ENCODE measurements at places on chromosomes 3 and 15.

DNA sequence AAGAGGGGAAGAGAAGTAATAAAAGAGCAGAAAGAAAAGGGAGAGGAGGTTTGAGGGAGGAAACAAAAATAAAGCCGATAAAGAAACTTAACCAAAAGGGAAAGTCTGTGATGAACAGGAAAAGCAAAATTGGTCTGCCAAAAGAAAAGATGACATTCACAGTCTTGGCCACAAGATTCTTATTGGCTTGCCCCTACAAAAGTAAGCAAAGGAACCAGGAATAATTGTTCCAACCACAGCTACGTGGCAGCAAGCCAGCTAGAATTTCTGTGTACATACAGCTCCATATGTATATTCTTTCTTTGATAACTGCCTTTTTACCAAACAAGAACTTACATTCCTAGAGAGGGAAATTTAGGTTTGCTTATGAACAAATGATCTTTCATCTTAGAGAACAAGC, 79.6 kb downstream of the MLH1 start:
- no peak for DNase-seq

- DNase-seq: no peak
Observed at GRCh38 chr3:9101286-9101685, 138.0 kb upstream of the RAD18 start.

GRCh38 chr3:166444756-166445155, 607.5 kb upstream of the BCHE start:
- no peak for DNase-seq

DNA sequence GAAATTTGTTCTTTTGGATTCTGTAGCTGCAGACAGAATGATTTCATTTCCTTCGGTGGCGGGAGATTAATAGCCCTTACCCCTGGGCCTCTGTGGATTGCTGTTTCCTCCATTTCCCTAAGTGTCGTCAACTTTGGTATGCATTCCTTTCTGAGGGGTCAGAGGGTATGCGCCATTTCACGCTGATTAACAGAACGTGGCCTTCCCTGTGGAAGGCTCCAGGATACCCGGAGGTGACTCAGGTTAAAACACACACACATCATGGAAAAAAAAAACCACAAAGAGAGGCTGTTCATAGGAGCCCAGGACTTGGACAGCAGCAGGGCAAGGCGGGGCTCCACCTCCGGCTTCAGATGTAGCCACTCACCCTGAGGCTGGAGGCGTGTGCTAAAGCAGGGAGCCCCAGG, 51.9 kb downstream of the EPHB1 start:
- DNase-seq: peak; percentile 55

GRCh38 chr3:27025718-27026117, 343.5 kb downstream of the NEK10 start:
- no peak for DNase-seq

DNA sequence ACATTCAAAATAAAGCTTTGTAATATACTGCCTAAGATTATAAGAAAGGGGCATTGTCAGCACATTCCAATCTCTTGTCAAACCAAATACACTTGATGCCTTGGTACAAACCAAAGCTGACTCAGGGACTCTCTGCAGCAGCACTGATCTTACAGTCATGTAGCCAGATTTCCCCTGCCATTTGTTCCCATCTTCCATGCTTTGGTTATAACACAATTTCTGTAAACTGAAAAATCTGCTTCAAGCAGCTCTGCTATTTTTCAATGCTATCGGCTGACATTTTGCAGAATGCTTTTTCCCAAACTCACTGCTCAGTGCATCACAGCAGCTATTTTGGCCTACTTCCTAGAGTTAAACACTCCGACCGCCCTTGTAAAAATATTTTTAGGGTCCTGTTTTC, 18.2 kb downstream of the PLOD2 start:
- DNase-seq: no peak

- no peak for DNase-seq
Observed at GRCh38 chr3:107063351-107063750, 313.9 kb upstream of the CCDC54 start.

Measured in renal pelvis (tissue), 12 donors.